ENCODE measurements at places on chromosomes 12 and 14.

DNA sequence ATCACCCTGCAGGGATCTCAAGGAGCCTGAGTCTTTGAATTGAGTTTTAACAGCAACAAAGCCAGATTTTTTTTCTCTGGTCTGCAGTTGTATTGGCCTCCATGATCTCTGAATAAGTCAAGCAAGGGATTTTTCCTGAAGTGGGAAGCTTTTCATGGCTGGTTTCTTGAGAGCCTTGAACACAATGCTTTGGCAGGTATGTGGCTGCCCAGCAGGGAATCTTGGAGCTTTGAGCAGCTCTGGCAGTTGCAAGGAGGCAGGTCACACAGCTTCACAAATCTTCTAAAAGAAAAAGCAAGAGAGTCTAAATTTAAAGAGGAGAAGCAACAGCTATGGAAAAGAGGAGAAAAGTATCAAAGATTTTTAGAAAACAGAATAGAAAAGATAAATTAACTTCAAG lies 60.1 kb downstream of the RPS29 start:
- no peak for DNase-seq

- no peak for DNase-seq
Observed at GRCh38 chr12:110836291-110836690, 10.5 kb upstream of the CCDC63 start.

DNA sequence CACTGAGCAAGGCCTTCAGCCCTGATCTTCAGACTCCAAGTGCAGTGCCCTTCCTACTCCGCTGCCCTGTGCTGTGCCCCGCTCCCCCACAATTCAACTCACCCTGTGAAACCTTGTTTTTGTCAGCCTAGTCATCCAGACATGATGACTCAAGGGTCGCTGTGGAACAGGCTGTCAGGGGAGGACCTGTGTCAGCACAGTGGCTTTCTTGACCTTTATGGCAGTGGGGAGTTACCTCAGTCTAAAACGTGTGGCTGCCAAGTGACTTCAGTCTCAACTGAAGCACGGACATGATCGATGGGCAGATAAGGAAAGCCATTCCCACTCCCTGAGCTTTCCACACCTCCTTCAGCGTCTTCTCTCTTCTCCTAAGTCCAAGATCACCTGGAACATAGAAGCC lies 16.3 kb upstream of the FLVCR2 start:
- peak; percentile 42 for DNase-seq

DNA sequence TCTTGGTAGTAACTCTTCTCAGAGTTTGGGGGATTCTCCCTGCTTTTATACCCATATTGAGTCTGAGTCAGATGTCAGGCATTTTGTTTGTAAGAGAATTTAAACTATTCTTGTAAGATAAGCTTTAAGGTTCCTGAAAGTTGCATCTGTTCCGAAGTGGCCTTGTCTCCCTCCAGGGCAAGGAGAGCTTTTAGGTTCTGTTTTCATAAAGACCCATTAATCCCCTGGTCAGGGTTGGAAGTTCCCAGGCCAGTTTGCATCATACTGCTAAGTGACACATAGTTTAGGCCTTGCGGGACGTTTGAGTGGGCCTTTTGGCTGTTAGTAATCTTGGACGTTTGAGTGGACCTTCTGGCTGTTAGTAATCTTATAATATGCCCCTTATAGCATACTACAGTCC lies 396.7 kb downstream of the NPAS3 start:
- DNase-seq = no peak

DNA sequence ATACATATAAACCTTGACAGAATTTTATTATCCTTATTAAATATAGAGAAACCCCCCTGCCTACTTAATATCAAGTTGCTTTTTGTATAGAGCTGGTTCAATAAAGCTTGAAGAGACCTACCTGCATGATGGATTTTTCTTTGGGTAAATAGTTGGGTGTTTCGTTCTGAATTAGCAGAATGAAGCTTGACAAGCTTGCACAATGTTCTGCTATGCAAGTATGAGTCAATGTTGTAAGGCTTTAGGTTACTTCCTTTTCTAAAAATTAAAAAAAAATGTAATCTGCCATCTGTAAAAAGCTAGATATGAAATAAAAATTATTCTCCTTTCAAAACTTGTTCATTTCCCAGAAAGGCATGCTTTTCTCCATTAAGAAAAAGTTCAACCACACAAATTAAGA lies 1662.6 kb upstream of the SEL1L start:
- DNase-seq = peak; percentile 47

- DNase-seq = no peak
Observed at GRCh38 chr14:88838015-88838414, 13.6 kb downstream of the TTC8 start.

DNA sequence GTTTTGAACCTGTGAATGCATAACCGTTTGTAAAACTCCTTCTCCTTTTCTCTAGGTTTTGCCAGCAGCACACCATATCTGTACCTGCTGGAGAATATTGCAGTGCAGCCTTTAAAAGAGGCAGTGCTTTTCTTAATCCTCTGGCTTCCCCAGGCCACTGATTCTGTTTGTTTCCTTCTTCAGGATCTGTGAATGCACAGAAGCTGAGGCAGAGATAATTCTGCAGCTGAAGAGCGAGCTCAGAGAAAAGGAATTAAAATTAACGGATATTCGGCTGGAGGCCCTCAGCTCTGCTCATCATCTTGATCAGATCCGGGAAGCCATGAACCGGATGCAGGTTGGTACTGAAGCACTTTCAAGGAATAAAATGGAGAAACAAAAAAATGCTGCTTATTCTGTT lies 348.7 kb downstream of the NAV3 start:
- DNase-seq = no peak

GRCh38 chr12:31896514-31897039 lies 62.6 kb upstream of the RESF1 start:
- DNase-seq = no peak

GRCh38 chr14:61152851-61153364 lies 128.2 kb downstream of the TMEM30B start:
- DNase-seq = no peak

DNA sequence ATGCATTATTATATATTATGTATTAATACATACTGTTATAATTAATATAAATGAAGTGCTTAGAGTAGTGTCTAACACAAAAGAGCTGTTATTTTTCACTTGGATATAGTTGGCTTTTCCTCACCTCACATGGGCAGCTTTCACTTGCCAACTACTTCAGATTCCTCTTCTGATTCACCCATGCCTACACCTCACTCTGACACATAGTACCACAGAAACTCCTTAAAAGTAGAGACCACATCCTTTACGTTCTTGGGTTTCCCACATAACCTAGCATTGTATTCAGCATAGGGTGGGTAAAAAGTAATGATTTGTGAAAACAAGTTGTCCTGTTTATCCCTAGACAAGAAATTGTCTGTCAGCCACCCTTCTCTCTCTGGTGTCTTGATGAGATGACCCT lies 61.0 kb downstream of the DIO2 start:
- DNase-seq = no peak

- DNase-seq = no peak
Observed at GRCh38 chr14:101501341-101501740, 60.0 kb upstream of the DIO3 start.

GRCh38 chr12:53324113-53324778 lies 2.8 kb upstream of the AAAS start:
- peak; percentile 50 for DNase-seq

DNA sequence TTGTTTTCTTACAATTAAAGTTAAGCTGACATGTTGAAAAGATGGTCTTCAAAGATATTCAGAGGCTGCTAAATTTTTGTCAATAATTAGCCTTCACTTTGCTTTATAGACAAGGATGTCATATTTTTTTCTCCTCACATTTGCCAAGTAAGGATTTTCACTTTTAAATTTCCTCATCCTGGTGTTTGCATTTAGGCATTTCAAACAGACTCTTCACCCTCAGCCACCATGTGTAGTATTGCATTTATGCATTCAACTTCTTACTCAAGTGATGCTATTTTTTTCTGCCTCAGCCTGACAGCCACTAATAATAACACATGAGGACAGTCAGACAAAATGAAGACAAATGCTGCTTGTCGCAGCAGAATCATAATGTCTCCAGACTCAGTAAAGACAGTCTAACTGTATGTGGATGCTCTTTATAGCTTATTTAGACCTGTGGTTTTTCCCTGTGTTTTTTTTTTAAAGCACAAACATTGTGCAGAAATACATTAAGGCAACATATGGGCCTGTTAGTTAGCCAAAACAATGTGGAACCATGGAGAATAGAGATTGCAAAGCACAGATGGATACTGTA lies 481.5 kb downstream of the NPAS3 start:
- no peak for DNase-seq

DNA sequence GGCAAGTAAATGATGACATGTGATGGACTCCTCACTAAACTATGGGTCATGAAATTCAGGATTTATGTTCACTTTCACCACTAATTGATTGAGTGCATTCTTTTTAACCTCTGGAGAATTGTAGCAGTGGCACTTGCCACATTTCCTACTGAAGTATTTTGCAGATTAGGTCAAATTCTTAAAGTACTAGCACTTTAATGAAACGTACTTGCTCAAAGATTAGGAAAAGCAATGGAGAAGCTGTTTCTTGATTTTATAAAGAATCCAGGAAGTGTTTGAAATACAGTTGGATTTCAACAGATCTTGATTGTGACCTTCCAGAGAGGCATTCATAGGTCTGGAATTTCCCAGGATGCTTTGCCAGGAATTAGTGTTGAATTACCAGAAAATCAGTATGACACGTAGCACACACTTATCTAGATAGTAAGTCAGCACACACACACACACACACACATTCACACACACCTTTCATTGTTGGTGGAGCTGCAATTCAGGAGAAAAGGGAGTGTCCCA lies 162.6 kb downstream of the MYRFL start:
- no peak for DNase-seq

DNA sequence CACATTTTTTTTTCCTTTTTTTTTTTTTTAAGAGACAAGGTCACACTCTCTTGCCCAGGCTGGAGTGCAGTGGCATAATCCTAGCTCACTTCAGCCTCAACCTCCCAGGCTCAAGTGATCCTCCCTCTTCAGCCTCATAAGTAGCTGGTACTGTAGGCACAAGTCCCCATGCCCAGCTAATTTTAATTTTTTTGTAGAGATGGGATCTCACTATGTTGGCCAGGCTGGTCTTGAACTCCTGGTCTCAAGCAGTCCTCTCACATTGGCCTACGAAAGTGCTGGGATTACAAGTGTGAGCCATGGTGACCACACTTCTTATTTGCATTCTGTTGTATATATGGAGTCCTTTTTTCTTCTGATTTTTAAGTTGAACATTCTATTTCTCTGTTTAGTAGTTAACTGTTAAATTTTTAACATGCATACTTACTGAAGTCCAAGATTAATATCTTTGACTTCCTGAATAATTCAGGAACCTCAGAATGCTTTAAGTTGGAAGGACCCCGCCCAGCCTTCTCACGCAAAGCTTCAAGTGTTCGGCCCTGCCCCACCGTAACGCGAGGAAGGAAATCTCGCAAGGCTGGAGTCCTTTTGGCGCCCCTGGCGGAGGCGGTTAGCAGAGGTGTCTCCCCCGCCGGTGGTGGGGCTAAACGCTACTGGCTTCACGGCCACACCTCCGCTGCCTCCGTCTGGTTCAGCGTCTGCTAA lies 21.6 kb downstream of the SPATS2 start:
- DNase-seq = peak; percentile 58

DNA sequence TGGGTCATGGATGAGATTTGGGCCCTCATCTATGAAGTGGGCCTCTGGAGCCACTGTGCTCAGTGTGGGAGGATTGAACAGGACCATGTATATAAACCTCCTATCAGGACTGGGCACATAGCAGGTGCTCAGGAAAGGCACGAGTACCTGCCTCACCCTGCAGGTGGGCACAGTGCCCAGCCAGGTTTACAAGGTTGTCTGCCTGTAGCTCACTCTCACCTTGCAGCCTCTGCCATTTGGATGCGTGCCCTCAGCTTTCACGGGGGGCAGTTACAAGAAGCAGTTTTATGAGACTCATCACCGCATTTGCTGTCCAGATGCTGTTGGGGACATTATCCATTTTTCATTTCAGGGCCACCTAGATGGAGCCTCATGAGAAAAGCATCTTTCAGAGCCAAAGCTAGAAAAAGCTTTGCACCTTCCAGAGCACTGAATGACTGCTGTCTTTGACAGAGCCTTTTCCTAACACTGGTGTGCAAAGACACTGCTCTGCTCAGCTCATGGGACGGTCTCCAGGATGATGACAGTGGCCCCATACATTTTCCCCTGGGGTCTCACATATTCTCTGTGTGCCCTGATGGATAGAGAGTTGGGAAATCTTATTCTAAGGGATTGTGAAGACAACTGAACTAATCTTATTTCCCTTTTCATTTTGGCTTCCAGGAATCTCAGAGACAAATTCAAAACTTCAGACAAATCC lies 327.5 kb upstream of the RTL1 start:
- no peak for DNase-seq

GRCh38 chr12:81639196-81639595 lies 120.0 kb downstream of the PPFIA2 start:
- DNase-seq = no peak

DNA sequence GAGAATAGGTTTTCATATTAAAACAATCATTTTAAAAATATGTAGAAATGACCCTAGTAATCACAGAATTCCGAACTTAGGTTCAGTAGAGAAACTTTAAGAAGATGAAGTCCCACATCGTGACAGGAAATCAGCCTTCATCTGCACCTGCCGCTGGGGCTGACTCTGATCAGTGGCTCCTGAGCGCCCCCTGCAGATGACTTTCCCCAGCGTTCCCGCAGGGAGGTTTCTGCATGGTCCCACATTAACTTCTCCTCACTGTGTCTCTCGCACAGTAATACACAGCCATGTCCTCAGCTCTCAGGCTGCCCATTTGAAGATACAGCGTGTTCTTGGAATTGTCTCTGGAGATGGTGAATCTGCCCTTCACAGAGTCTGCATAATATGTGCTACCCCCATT lies 1131.1 kb downstream of the TMEM121 start:
- DNase-seq = peak; percentile 41

Measured in suppressor macrophage treated with lipopolysaccharide for 1 hour (primary cell).